ENCODE measurements at places on chromosomes 3 and 15.

DNA sequence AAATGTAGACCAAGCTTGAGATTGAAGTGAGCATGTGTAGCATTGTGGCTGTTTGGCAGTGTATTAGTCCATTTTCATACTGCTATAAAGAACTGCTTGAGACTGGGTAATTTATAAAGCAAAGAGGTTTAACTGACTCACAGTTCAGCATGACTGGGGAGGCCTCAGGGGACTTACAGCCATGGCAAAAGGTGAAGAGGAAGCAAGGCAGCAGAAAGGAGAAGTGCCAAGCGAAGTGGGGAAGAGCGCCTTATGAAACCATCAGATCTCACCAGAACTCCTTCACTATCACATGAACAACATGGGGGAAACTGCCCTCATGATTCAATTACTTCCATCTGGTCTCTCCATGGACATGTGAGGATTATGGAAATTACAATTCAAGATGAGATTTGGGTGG, 8.6 kb upstream of the CERS3 start:
- no peak for DNase-seq

DNA sequence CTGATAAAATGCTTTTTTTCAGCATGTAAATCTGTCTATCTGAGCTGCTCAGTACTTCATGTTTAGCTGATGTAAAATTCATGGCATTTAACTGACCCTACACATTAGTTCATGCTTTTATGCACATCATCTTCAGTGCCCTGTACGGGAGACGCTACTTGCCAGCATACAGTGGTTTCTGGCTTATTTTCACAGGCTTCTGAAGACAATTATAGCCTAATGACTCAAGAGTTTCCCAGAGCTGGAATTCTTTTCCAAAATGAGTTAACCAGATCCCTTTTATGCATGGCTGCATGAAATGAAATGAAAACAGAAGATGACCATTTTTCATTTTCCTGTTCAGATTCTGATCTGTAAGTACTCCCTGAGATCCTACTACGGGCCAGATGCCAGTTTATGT, 1061.5 kb downstream of the ROBO2 start:
- no peak for DNase-seq

DNA sequence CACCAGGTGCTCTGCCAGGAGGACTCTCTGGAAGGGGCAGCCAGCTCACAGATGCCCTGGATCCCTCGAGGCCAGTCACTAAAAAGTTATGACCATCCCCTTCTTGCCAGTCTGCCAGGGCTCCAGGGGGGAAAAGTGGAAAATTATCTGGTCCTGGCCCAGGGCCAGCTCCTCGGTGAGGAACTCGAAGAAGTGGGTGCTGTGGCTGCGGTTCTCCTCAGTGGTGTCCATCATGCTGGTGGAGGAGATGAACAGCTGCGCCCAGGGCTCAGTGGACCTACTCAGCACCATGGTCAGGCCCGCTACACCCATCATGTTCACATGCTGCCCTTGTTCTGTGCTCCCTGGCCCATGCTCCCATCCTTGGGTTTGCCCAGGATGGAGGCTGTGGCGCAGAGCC, 19.2 kb downstream of the EXOG start:
- no peak for DNase-seq

DNA sequence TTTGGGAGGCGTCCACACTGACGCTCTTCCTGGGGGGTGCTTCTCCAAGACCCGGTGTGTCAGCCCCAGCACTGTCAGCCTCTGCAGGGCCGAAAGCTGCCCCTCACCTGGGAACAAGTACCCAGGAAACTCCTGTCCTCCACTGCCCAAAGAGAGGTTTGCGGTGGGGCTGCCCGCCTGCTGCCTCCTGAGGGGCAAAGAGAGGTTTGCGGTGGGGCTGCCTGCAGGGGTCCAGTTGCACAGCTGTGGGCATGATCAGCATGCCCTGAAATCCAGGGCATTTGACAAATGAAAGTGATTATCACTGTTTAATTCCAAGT, 15.1 kb upstream of the SNRPA1 start:
- no peak for DNase-seq
